Regular cardiac myocyte (primary cell): ENCODE measurements at places on chromosomes 13 and 19. TPM values are rescaled to one million over a fixed set of nuclear protein-coding genes. Genes with fewer than 3 reads are reported as not detected.

PNKP gene
- 29.0 and 44.3 TPM in 2 replicates for total RNA-seq

CCNE1 gene
- 7.6 and 14.4 TPM in 2 replicates for total RNA-seq

ATP1A3 gene
- under 0.01 TPM in 1 of 2 replicates, not detected in the other for total RNA-seq

ZNF225 gene
- 5.2 and 6.5 TPM in 2 replicates for total RNA-seq

OR7C1 gene
- not detected in 2 replicates for total RNA-seq
